Skin of body (tissue), 3 donors: ENCODE measurements at places on chromosomes 16 and 17. TPM values are rescaled to one million over a fixed set of nuclear protein-coding genes. Genes with fewer than 3 reads are reported as not detected.
A peak's percentile ranks its signal among the peaks of the same experiment; 100 is the strongest.

- DNase-seq, result no peak
Observed at GRCh38 chr17:49041527-49041926, 44.3 kb downstream of the IGF2BP1 start.

DNA sequence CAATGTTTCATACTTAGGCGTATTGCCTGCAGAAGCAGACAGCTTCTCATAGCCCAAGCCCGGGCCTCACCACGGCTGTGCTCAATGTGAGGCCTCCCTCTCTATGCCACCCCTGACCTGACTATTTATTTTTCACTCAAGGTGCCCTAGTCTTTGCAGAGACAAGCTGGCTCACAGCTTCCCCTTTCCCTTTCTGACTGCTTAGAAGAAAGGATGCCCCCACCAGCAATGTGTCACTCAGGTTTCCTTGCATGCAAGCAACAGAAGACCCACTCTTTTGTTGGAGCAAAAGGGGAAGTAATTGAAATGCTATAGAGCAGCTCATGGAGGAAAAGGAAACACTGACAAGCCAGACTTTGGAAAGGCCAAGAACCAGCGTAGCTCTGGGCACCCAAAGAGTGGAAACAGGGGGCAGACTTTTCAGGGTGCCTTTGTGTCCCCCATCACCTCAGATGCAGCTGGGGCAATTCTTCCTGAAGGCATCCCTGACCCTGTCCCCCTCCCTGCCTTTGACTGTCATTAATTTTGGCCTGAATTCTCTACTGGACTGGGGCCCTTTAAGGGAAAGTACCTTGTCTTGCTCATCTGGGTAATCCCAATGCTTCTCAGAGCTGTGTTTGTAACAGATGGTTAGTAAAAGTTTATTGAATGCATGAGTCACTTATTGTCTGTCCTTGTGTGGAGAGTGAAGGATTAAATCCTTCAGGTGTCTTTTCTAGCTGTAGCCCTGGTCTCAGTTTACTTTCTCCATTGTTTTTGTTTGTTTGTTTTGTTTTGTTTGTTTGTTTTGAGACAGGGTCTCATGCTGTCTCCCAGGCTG, 17.8 kb downstream of the RGS9 start:
- DNase-seq, result no peak

DNA sequence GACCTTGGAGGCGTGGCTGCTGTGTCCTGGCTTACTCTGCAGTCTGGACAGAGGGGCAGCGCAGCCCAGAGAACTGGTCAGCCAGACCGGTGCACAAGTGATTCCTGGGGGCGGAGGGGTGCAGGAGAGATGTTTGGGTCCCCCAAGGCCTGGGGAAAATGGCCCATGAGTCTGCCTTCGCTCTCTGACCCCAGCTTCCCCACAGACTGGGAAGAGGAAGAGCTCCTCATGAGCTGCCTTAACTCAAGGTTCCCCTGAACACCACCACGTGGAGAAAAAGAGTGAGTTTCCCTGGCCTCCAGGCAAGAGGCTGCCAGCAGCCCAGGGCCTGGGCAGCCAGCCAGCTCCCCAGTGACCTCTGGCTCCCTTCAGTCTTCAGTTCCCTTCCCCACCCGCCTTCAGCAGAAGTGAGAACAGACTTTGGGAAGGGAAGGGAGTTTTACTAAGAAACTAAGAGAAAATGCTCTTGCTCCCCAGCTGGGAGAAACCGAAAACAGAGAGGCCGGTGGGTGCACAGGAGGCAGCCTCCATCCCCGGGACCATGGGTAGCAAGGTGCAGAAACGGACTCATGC, 2.0 kb upstream of the C17orf99 start:
- peak; percentile 58 for DNase-seq

DNA sequence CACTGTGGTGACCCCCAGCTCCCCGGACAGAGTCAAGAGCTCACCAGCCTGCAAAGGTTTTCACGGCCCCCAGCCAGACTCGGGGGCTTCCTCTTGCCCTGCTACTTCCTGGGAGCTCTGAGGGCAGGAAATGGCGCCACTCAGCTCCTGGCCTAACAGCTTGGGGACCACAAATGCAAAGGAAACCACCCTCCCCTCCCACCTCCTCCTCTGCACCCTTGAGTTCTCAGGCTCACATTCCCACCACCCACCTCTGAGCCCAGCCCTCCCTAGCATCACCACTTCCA, 375 bp upstream of the SPN start:
- no peak for DNase-seq

- DNase-seq, result no peak
Observed at GRCh38 chr16:3478242-3478925, 16.9 kb downstream of the C16orf90 start.

DNA sequence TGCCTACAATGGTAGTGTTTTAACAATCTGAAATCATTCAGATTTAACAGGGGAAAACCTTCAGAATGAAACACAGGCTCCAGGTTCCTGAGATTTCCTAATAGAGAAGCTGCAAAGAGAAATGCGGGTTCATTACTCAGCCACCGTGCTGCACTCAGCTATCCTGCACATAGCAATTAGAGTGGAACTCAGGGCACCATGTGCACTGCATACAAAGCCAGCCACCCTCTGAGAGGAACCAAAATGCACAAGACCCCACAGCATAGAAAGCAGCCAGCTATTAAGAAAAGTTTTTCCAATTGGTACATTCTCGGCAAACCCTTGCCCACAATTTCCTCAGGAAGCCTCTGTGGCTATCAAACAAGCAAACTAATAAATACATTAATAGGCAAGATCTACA, 37.4 kb downstream of the TOM1L2 start:
- DNase-seq, result no peak

DNA sequence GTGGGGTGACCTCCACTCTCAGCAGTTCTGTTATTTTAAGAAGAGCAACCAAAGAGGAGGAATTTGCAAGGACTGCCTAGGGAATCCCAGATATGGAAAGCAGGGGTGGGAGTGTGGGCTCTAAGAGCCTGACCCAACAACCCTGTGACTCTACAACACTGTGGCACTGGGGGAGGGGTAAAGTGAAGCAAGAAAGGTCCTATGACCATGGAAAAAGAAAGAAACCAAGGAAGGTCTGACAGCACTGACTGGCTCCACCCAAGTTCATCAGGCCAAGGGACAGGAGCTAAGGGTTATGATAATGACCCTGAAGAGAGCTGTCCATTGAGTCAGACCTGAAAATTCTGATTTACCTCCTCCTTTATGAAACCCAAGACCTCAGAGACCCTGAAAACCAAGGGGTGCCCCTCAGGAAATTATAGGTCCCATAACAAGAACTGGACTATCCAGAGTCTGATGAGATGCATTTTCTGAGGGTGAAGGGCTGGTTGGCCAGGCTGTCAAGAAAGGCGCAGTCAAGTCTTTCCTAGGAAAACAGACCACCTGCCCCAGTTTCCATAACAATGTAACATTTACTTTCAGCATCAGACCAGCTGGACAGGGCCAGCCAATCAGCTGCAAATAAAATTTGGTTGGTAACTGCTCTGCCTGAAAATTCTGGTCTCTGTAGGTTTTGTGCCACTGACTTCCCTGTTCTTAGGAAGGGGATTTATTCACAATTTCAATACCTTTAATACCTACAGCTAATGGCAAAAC, 53.8 kb upstream of the MTMR4 start:
- no peak for DNase-seq

GRCh38 chr17:82034371-82035011, 3.0 kb downstream of the DCXR start:
- DNase-seq, result no peak

DNA sequence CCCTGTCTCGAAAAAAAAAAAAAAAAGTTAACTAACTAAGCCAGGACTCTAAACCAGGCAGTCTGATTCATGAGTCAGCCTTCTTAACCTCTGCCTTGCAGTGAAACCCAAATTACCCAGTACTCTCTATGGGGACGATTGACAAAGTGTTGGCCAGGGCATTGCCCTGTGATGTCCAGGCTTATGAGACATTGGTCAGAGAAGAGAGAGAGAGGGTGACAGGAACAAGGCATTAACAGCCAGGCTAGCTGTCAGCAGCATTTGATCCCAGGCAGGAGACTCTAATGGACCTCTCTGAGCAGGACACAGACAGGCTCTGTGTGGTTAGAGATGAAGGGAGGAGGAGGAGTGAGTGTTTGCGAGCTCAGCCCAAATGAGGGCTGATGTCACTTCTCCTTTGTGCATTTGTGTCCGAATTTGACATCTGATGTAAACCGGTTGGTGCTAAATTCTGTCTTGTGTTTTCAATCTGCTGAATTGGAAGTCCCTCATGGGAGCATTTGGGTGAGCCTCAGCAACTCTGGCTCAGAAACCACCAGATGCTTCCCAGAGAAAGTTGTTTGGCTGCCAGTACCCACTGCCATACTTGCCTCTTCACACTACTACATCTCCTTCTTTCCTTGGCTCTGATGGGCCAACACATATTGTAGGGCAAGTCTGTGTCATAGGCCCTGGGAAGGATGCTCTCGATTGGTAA, 4.3 kb upstream of the MYL4 start:
- DNase-seq, result peak; percentile 33

DNA sequence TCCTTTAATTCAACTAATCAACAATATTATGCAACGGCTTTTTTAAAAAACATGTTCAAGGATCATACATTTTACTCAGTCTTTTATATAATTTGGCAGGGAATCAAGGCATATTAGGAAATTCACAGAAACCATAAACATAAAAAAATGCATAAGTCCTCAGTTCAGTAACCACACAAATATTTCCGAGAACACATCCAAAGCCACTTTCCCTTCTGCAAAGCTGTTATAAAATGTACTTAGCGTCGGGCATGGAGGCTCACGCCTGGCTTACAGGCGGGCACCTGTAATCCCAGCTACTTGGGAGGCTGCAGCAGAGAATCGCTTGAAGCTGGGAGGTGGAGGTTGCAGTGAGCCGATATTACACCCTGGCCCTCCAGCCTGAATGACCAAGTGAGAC, 9.7 kb upstream of the ZC3H7A start:
- DNase-seq, result peak; percentile 21

GRCh38 chr17:75105126-75106080, 4.4 kb upstream of the ARMC7 start:
- DNase-seq, result no peak

- no peak for DNase-seq
Observed at GRCh38 chr17:7704601-7705268, at the start of gene EFNB3. TSS of gene EFNB3 (plus strand) at chr17:7705202. CDS start at chr17:7705599, 397 bp downstream.

DNA sequence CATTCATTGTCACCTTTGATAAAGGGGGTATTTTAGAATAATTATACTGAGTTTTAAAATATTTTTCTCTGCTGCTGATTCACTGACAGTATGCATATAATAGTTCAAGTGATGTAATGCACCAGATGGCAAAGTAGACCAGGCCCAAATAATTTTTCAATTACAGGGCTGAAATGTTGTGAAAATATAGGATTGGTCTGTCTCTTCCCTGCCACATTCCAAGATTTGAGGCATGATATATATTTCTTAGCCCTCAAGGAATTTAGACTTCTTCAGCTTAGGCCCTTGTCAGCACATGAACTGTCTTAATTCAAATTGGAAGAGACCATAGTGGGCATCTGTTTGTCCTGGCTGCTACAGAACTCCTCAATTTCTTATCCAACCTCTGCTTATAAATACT, 39.2 kb upstream of the SLC12A3 start:
- DNase-seq, result no peak

- no peak for DNase-seq
Observed at GRCh38 chr16:77169650-77170236, 21.2 kb upstream of the MON1B start.

- no peak for DNase-seq
Observed at GRCh38 chr17:58318627-58319172, 9.9 kb downstream of the TSPOAP1 start.

DNA sequence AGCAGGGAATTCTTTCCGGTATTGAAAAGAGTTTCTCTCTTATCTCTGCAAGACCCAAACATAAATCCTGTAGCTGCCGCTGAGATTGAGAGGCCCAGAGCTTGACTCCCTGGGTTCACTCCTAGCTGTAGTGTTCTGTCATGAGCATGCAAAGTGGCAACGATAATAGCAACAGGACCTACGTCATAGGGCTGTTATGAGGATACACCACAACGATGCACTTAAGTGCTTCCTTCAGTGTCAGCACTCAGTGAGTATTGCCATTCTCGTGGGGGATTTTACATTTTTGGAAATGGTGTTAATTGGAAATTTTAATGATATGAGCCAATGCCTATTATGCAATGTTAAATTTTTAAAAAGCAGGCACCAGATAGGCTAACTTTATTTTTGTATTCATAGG, 199.8 kb downstream of the CYLD start:
- DNase-seq, result peak; percentile 39

GRCh38 chr17:45394091-45394490, 38.6 kb downstream of the ARHGAP27 start:
- DNase-seq, result no peak

- DNase-seq, result no peak
Observed at GRCh38 chr16:89004209-89004831, 27.3 kb upstream of the CBFA2T3 start.

DNA sequence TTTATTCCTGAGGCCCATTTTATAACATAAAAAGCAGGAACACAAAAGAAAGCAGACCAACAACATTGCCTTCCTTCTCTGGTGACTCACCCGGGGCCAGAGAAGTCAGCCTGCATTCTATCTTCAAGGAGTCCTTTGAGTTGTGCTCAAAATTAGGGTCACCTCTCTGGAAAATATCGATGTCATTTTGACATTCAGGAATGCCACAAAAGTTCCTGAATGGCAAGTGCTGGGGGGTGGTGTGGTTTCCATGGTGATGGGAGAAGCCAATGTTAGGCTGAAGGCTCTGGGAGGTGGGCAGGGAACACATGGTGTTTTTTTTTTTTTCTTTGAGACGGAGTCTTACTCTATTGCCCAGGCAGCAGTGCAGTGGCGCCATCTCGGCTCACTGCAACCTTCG, 159.6 kb downstream of the HAPSTR1 start:
- no peak for DNase-seq

- DNase-seq, result no peak
Observed at GRCh38 chr17:75996665-75997590, 3.7 kb upstream of the CDK3 start.

DNA sequence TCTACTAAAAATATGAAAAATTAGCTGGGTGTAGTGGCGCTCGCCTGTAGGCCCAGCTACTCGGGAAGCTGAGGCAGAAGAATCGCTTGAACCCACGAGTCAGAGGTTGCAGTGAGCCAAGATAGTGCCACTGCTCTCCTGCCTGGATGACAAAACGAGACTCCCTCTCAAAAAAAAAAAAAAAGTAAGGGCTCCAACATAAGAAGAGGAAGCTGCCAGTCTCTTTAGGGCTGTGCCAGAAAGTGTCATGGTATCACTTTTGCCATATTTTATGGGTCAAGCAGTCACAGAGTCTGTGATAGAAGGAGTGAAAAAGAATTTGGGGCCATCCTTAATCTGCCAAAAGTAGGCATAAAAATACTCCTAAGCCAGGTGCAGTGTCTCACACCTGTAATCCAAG, 1.4 kb upstream of the PIPOX start:
- no peak for DNase-seq

Gene CDH16
- not detected for total RNA-seq

Gene CDK5R1
- 1.6 TPM for total RNA-seq

Gene RGS9
- 4.6 TPM for total RNA-seq

Gene HAGHL
- total RNA-seq, result 2.5 TPM

Gene TERB1
- total RNA-seq, result 0.10 TPM

Gene SYNRG
- total RNA-seq, result 26.1 TPM

Gene UTS2R
- 0.20 TPM for total RNA-seq
